ENCODE measurements at places on chromosomes 1 and 21.

DNA sequence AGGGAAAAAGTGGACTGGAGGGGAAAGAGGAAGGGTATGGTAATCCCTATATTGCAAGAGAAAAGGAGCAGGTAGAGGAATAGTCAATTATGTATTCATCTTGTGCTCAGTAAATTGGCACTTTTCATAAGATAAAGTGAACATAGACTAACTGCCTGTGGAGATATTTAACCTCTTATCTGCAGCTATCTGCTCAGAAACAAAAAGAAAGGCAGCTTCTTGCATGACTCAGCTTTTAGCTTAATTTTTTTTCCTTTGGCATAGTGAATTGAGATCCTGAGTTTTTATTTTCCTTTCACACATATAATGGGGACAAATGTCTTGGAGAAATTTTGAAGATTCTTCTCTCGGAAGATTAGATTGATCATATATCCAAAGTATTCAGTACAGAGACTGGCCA is 127.6 kb upstream of the F3 start:
- DNase-seq, result no peak

- no peak for DNase-seq
Measured at GRCh38 chr1:14713077-14713476, 114.6 kb downstream of the KAZN start.

- no peak for DNase-seq
Measured at GRCh38 chr1:98914547-98914946, 90.1 kb downstream of the PLPPR5 start.

DNA sequence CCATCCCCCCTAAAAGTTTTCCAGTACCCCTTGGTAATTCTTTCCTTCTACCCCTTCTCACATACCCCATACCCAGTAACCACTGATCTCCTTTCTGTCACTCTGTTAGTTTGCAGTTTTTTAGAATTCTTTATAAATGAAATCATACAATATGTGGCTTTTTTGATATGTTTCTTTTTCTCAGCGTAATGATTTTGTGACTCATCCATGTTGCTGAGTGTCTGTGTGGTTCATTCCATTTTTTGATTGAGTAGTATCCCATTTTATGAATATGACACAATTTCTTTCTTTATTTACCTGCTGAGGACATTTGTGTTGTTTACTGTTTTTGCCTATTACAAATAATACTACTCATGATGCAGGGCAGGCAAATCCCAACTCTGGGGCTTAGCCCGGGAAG is 1605.3 kb downstream of the BRINP3 start:
- no peak for DNase-seq

DNA sequence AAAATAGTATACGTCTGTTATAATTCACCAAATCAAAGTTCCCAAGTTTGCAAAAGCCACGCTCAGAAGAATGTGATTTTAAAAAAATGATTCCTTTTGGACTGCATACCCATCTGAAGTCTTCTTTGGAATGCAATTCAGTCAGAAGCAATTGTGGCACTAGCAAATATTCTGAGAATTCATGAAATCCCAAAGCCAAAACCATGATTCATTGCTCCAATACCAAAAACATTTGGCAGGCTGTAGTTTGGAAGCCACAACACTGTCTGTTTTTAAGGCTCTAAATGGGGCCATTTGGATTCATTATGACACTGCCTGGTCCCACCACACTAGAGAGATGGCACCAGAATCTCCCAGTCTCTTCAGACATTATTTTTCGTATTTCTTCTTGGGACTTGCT is 21.8 kb upstream of the LRRC53 start:
- no peak for DNase-seq

DNA sequence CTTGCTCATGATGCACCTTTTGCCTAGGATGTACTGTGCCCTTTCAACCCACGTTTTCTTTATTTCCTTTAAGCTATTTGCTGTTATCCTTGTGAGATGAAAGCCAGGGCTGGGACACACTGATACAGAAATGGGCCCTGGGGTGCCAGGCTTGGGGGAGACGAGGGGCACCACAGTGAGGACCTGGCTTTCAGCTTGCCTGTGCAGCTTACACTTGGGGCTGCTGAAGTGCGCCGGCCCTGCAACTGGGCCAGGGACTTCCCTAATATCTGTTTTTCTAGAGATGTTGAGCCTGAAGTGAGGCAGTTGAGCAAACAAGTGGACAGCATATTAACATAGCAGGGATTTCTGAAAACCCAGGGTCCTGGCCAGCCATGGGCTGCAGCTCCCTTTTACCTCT is 42.5 kb upstream of the SLC19A1 start:
- no peak for DNase-seq

GRCh38 chr1:30111431-30111830 is 612.0 kb downstream of the MATN1 start:
- peak; percentile 66 for DNase-seq

- no peak for DNase-seq
Measured at GRCh38 chr1:210908257-210908656, 225.7 kb downstream of the KCNH1 start.

- DNase-seq, result no peak
Measured at GRCh38 chr1:110880708-110881374, 7.9 kb downstream of the CD53 start.

- DNase-seq, result no peak
Measured at GRCh38 chr1:156840898-156841279, 18.0 kb downstream of the INSRR start.

DNA sequence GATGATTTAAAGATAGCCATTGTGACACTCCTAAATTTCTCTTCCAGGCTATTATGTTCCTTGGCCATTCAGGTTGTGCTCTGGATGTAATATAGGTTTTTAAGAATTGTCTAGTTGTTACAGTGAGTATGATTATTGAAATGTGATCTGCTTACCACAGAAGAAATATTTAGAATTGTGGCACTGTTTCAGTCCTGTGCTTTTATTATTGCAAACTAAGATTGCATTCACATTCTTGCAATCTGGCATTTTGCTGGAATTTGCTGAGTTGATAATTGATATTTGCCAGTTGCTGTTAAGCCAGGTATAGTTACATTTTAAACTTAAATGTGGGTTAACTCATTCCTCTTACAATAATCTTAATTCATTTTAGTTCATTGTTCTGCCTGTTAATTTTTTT is 22.3 kb downstream of the EXO1 start:
- DNase-seq, result no peak

GRCh38 chr1:110203021-110203661 is 7.0 kb upstream of the KCNC4 start:
- DNase-seq, result peak; percentile 78

- DNase-seq, result no peak
Measured at GRCh38 chr1:161068306-161069234, 1.1 kb downstream of the ARHGAP30 start.

DNA sequence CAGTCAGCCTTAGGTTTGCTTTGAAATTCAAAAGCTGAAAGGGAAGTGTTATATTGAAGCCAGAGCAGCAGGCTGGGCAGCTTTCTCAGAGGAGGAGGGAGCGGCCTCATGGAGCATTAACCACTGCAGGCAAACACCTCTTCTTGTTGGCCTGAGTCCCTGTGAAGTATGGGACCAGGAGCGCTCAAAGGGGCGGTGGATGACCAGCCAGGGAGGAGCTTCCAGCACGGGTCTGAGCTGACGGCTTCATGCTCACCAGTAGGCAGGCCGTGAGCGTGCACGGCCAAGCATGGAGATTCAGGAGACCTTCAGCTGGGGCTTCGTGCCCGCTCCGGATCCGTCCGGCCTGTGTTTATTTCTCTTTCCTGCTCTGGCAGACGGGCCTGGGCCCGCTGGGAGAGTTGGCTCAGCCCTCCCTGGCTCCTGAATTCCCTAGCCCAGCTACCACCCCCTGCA is 245.2 kb downstream of the TRABD2B start:
- no peak for DNase-seq

- no peak for DNase-seq
Measured at GRCh38 chr1:82777240-82777639, 976.5 kb downstream of the ADGRL2 start.

GRCh38 chr1:234558330-234558836 is 51.6 kb downstream of the IRF2BP2 start:
- no peak for DNase-seq

DNA sequence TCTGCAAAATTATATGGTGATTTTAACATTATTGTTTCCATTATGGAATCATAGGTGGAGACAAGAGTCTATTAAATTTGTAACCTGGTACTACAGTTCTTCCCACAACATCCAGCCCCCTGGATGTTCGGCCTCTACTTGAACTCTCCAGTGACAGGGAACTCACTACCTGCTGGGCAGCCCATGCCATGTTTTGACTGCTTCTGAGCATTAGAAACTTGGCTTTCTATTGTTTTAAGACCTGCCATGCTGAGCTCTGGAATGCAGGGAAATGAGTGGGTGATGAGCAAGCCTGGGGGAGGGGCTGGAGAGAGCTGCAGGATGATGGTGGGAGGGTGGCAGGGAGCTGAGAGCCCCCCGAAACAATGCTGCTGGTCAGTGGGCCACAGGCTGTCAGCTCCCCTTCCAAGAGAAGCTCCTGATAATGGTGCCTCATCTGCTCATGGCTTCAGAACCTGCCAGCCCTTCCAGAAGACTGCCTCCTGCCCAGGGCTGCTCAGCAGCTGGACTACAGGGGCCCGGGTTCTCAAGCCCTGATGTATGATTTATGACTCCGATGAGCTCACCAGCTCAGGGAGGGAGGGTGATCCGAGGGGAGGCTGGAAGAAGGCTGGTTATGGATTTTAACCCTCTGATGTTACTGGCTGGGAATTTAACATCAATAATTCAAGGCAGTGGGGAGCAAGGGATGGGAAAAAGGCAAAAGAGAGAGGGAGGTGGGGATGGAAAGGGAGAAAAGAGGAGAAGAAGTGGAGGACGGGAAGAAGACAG is 205.0 kb downstream of the HIVEP3 start:
- DNase-seq, result no peak

GRCh38 chr1:10195570-10195969 is 14.8 kb upstream of the KIF1B start:
- DNase-seq, result no peak

DNA sequence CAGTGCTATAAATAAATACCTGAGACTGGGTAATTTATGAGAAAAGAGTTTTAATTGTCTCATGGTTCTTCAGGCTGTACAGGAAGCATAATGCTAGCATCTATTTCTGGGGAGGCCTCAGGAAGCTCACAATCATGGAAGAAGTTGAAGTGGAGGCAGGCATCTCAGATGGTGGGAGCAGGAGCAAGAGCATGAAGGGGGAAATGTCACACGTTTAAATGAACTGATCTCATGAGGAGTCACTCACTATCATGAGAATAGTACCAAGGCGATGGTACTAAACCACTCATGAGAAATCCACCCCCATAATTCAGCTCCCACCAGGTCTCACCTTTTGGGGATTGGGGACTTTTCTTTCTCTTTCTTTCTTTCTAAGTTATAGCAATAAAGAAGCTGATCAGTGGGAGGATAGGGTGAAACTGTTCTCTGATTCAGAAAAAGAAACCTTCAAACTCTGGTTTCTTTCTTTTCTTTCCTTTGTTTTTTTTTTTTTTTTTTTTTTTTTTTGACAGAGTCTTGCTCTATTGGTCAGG is 17.1 kb upstream of the SPAG17 start:
- DNase-seq, result no peak

- no peak for DNase-seq
Measured at GRCh38 chr1:31397360-31398095, 15.5 kb upstream of the SERINC2 start.

DNA sequence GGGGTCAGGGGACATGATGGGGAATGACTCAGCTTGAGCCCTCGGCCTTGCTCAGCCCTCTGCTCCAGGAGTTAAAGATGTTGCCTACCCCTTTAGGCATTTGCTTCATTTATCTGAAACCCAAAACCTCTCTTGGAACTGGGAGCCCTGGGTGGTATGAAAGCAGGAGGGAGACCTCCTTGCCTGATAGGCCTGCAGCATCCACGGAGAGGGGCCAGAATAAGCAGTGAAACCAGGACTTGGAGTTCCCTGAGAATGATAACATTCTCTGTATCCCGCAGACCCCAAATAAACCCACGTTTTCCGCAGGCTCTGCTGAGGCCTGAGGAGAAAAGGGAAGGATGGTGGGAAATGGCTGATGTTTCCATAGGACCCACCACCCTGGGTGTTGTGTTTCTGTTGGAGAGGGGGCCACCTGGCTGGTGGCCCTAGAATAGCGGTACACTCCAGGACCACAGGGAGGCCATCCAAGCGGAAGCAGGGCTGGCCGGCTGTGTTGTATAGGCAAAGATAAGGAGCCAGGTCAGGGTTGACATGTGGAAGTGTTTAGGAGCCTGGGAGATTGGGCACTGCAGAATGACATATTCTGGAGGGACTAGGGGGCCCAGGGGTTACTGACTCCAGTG is 77.4 kb downstream of the FOXD2 start:
- DNase-seq, result no peak

DNA sequence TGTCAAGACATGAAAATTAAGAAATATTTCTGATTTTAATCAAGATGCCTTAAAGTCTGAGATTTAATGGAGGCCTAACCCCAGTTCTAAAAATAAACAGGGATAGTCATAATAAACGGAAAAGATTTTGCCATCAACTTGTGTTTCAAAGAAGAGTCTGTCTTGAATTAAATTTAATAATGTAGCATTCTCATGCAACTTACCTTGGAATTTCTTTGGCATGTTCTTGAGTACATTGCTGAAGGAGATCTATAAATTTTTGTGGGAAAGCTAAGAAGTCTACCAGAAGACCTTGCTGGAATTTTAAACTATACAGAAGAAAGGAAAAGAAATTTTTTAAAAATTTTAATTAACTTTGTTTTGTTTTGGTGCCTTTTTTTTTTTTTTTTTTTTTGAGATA is 10.6 kb downstream of the SASS6 start:
- DNase-seq, result no peak

- DNase-seq, result no peak
Measured at GRCh38 chr1:115190540-115191170, 101.4 kb upstream of the TSPAN2 start.

DNA sequence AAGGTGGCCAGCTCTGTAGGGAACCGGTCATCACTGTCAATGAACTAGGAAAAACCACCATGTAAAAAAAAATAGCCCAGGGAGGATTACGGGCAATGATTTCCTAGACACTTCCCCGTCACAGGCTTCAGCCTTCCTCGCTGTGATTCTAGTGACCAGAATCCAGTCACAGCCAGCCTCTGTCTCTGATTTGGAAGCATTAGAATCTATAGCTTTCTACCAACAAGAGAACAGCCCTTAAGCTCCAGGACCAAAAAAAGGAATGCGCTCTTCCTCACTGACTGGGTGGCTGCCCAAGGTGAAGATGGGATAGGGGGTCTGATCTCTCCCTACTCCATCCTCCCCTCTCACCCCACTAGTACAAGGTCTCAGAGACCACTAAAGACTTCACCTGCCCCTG is 67.2 kb downstream of the TEX35 start:
- no peak for DNase-seq

GRCh38 chr1:115136106-115136505 is 46.8 kb upstream of the TSPAN2 start:
- no peak for DNase-seq

DNA sequence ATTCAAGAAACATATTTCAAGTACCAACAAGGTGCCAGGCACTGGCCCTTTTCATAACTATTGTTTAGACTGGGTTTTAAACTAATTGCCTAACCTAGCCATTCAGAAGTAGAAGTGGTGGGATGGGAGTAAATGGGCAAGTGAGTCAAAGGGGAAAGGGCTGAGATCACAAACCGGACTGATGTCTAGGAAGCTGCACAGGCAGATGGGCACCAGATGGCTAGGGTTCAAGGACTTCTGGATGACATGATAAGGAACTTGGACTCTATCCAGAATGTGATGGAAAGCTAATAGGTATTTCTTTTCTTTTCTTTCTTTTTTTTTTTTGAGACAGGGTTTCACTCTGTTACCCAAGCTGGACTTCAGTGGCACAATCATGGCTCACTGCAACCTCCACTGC is 46.6 kb downstream of the LYST start:
- DNase-seq, result no peak

Measured in endothelial cell (in vitro differentiated cells).